EH (cell line): ENCODE measurements at places on chromosomes 1 and 21.

GRCh38 chr1:176949033-176949662 is 215.4 kb downstream of the ASTN1 start:
- DNase-seq = peak; percentile 49

DNA sequence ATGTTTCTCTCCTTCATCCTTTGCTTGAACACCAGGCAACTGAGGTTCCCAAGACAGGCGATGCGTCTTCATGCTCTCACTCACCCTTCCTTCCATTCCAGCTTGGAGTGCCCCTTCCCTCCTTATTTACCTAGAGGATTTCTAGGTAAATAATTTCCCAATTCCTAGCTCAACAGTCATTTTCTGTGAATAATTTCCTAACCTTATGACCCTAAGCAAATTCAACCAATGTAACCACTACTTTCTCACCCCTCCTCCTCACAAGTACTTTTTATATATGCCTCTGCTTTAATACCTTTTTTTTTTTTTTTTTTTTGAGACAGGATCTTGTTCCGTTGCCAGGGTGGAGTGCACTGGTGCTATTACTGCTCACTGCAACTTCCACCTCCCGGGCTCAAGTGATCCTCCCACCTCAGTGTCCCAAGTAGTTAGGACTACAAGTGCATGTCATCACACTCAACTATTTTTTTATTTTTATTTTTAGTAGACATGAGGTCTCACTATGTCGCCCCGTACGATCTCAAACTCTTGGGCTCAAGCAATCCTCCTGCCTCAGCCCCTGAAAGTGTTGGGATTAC is 86.7 kb downstream of the USP24 start:
- no peak for DNase-seq

- no peak for DNase-seq
These were observed 41.5 kb downstream of the NCAM2 start for GRCh38 chr21:21039624-21040170.

- peak; percentile 67 for DNase-seq
These were observed at the start of gene SYT14 for GRCh38 chr1:209937996-209938959. SYT14 (plus strand) TSS chr1:209938217; CDS start chr1:209938265, 48 bp downstream.

GRCh38 chr1:202182040-202182877 is 11.3 kb upstream of the LGR6 start:
- DNase-seq = no peak

GRCh38 chr21:42799948-42800347 is 79.4 kb downstream of the WDR4 start:
- no peak for DNase-seq
